ENCODE measurements at places on chromosomes 7 and 10.

DNA sequence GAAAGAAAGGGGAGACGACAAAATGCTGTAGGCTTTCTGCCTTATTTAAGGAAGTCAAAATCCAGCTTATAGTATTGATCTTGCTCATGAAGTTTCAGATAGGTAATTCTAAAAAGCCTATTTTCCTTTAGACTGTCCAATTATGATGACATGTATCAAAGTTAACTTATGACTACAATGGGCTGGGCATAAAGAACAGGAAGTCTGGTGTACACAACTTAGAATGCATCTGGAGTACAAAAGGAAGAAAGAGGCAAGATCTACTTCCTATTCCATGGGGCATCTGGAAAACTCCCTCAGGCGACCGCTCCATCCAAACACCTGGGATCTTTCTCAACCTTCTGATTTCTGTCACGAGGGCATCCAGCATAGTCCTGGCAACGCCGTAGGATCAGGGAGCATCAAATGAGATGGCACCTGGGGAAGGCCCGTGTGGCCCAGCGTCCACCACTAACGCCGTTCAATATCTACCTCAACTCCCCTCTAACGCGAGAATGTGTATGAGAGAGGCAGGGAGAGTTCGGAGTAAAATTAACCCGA is 512 bp downstream of the FAM24B start:
- no peak for DNase-seq

GRCh38 chr7:132871419-132871818 is 210.5 kb downstream of the CHCHD3 start:
- no peak for DNase-seq

GRCh38 chr7:45394117-45394708 is 180.0 kb upstream of the ADCY1 start:
- DNase-seq, result no peak

DNA sequence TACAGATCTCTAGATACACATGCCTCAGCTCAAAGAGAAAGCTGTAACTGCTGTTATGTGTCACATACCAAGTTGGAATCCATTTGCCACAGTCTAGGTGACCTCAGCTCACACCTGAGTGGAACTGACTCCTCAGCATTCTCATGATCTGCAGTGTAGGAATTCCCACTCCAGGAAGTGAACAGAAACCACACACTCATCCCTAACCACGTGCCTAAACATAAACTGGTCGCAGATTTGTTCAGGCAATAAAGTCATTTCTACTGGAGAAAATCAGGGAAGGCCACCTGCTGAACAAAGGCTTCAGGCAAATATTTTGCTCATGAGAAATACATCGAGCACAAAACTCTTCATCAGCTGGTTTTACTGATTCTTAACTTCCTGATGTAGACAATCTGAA is 23.0 kb upstream of the ZMYND11 start:
- DNase-seq, result no peak

DNA sequence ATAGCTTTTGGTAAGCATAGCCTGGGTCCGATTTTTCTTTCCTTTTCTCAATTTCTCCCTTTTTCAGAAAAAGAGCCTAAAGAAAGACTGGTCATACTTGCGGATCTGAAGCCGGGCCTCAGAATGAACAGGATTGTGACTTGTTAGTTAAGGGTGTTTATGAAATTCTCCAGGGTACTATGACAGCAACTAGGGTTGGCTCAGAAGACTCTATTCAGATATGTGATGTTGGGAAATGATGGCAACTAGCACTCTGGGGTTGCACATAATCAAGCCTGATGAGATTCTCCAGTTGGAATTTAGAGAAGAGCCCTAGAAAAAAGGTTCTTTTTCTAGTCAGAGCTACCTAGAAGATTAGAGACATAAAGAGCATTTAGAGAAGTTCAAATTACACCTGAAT is 352.4 kb upstream of the POM121L12 start:
- DNase-seq, result no peak

- no peak for DNase-seq
These were observed 56.2 kb downstream of the MRC1 start for GRCh38 chr10:17865351-17865750.

- no peak for DNase-seq
These were observed 93.0 kb downstream of the ABCC2 start for GRCh38 chr10:99875473-99875872.

DNA sequence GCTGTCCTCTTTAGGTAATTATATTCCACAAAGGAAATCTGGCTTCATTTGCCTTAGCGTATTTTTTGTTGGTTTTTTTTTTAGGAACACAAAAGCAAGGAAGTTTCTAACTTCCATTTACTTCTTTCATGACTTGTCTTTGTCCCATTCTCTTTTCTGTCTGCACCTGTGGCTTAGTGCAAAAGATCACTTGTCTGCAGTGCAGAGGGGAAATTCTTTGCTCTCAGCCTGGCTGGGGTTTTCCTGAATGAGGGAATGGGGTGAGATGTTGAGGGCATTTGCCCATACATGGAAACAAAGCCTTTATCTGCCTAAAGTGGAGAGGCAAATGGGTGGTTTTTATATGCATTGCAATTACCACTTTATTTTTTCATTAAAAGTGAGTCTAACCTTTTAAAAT is 361.1 kb upstream of the IGFBP3 start:
- no peak for DNase-seq

Measured in stimulated activated CD8-positive, alpha-beta memory T cell treated with anti-CD3 and anti-CD28 coated beads, Interleukin-2, amount 100 ng/mL, for 1 hour (primary cell).